ENCODE measurements at places on chromosomes 3 and 15.

GRCh38 chr3:7487763-7488162 lies 626.8 kb downstream of the GRM7 start:
- no peak for DNase-seq

- DNase-seq: no peak
Measured at GRCh38 chr3:13160619-13161018, 87.4 kb upstream of the IQSEC1 start.

GRCh38 chr3:52721002-52721729 lies 15.3 kb downstream of the SPCS1 start:
- no peak for DNase-seq

GRCh38 chr3:37126856-37127255 lies 47.5 kb downstream of the LRRFIP2 start:
- no peak for DNase-seq

- DNase-seq: no peak
Measured at GRCh38 chr3:136562026-136562425, 190.2 kb downstream of the STAG1 start.

GRCh38 chr3:122497425-122497824 lies 17.3 kb downstream of the KPNA1 start:
- no peak for DNase-seq

GRCh38 chr15:88932271-88932874 lies 19.2 kb upstream of the MFGE8 start:
- no peak for DNase-seq
